SK-N-DZ (cell line): ENCODE measurements at places on chromosomes 12 and 14.

GRCh38 chr14:98946940-98947339, 325.1 kb downstream of the BCL11B start:
- no peak for DNase-seq

- no peak for DNase-seq
Measured at GRCh38 chr14:100027771-100028490, 37.3 kb upstream of the EVL start.

- no peak for DNase-seq
Measured at GRCh38 chr12:49346659-49347310, at the start of gene DNAJC22. Gene DNAJC22 (plus strand): TSS chr12:49346888. CDS start chr12:49348873, 1,985 bp downstream.

DNA sequence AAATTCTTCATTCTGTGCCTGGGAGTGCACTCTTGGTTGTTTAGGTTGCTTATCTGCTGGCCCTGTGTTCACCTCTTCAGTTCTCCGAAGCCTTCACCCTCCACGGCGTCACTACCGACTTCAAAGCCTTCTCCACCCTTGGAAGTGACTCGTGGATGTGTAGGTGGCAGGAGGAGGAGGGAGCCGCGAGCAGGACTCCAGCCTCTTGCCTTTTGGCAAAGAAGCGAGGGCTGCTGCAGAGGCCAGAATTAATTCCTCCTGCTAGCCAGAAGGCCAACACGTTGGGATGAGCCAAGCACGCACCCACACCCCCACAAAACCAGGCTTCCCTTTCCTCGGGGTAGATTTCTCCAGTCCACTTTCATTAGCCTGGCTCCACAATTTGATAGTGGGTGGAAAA, 86.5 kb downstream of the TBX5 start:
- DNase-seq = no peak

- DNase-seq = peak; percentile 8
Measured at GRCh38 chr14:25381498-25381897, 331.6 kb upstream of the STXBP6 start.

DNA sequence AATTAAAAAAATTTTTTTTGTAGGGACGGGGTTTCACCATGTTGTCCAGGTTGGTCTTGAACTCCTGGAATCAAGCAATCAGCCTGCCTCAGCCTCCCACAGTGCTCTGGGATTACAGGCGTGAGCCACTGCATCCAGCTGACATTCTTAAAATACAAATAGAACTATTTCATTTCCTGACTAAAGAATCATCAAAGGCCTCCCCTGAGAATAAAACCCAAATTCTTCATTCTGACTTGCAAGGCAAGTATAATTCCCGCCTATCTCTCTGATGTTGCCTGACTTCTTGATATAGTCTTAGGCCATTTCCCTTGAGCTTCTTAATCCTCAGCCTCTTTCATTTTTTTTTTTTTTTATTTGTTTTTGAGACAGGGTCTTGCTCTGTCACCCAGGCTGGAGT, 4.4 kb upstream of the BICD1 start:
- DNase-seq = no peak

GRCh38 chr14:49786315-49786714, 18.4 kb downstream of the KLHDC2 start:
- no peak for DNase-seq

DNA sequence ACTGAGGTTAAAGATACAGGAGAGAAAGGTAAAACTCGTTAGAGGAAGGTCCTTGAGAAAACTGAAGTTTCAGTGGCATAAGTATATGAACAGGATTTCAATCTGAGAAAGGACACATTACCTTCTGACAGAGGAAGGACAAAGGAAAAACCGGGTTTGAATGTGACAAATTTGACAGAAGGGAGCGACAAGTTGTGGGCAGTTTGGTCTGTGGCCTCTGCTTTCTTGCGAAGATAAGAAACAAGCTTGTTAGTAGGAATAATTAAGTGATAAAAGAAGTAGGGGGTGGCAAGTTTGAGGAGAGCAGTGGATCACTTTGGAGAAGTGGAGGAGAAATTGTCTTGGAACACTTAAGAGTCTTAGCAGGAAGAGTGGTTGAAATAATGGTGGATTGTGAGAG, 5.1 kb downstream of the MON2 start:
- no peak for DNase-seq

DNA sequence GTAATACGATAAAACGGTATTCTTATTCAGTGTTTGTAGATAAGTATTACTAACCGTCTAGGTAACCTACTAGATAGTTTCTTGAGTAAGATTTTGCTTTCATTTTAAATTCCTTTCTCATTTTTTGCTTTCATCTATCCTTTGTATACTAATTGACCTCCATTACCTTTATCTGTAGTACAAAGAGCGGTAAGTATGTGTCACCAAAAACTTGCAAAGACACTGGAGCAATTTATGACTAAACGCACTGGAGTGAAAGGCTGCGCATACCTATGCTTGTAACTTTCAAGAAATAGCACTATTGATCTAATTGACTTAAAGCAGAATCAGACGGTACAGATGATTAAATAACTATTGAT, 1.7 kb downstream of the ARHGAP5 start:
- no peak for DNase-seq

GRCh38 chr14:55373784-55374705, 37.6 kb downstream of the ATG14 start:
- no peak for DNase-seq

GRCh38 chr12:55017416-55017925, 2.3 kb upstream of the NEUROD4 start:
- no peak for DNase-seq

DNA sequence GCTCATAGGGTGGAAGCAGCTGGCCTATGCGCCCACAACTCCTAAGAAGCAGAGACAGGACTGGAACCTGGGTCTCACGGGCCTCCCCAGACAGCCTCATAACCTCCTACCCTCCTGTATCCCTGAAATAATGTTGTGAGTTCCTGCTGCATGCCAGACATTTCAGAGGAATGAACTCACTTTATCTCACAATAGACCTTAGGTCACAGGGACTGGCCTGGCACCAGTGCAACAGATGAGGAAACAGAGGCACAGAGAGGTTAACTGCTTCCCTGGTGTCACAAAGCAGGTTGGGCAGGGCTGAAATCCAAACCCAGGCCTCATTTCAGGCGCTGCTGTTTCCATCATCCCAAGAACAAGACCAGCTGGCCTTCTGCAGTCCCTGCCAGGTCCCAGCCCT, 5.3 kb downstream of the PHETA1 start:
- no peak for DNase-seq

- DNase-seq = no peak
Measured at GRCh38 chr12:48966177-48966895, 5.2 kb downstream of the WNT10B start.

DNA sequence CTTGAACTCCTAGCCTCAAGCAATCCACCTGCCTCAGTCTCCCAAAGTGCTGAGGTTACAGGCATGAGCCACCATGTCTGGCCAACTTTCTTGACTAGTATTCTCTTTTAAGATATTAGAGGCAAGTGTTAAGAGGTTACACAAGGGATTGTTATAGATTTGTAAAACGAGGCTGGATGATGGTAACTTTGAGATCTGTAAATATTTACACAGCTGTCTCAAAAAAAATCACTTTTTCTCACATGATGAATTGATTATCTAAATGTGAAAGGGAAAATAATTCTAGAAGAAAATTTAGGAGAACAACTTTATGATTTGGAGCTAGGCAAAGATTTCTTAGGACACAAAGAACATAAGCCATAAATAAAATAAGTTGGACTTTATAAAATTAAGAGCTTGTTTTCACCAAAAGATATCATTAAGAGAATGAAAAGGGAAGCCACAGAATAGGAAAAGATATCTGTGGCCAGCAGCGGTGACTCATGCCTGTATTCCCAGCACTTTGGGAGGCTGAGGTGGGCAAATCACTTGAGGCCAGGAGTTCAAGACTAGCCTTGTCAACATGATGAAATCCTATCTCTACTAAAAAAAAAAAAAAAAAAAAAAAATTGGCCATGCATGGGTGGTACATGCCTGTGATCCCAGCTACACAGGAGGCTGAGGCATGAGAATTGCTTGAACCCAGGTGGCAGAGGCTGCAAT, 77.4 kb downstream of the BBS10 start:
- DNase-seq = no peak

GRCh38 chr12:72295101-72295500, 22.9 kb downstream of the TRHDE start:
- DNase-seq = no peak

GRCh38 chr12:52249511-52250047, 16.5 kb downstream of the KRT7 start:
- DNase-seq = no peak

GRCh38 chr12:128690641-128691040, 133.1 kb downstream of the SLC15A4 start:
- DNase-seq = no peak

GRCh38 chr12:12327802-12328201, 22.2 kb downstream of the MANSC1 start:
- peak; percentile 79 for DNase-seq

DNA sequence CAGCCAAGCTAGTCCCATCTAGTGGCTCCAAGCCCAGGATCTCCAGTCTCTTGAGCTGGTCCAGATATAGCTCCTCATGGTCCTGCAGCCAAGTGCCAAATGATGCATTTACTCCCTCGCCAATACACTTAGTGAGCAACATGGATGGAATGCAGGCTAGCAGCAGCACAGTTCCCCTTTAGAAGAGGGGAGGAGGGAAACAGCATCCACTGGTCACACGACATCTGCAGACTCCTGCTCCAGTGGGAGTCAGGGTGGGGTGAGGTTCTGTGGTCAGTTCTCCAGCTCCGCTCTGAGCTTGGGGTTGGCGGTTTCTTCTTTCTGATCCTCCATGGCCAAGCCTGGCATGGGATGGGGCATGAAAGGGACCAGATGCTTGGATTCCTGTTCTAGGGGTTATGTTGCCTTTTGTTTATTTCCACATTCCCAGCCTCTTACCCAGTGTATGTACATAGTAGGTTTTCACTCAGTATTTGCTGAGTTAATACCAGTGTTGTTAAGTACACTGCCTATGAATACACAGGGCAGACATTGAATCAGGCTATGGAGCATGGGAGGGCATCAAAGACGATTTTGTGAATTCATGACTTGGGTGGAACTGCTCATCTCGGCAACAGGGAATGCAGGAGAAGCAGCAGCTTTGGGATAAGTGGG, 57.3 kb downstream of the GALNT16 start:
- no peak for DNase-seq
